ENCODE measurements at places on chromosomes 7 and 10.

- no peak for DNase-seq
These were observed 56.7 kb downstream of the GRK5 start for GRCh38 chr10:119263951-119264617.

DNA sequence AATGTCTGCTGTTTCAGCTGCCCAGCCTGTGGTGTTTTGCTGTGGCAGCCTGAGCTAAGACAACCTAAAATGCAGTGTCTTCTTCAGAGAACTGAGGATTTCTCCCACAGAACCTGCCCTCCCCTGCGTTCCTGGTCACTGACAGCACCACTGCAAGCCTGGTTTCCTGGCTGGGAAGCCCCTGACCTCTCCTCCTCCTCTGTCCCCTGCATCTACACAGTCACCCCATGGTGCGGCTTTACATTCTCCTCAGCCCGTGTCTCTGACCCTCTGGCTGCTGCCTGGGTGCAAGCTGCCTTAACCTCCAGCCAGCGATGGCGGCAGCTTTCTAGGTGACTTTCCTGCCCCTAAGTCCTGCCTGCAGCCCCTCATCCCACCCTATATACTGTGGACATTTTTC is 337.3 kb upstream of the ZNF32 start:
- DNase-seq, result no peak

- DNase-seq, result no peak
These were observed 20.3 kb upstream of the WNT8B start for GRCh38 chr10:100442548-100442947.

GRCh38 chr10:45035673-45036072 is 35.0 kb downstream of the ZNF22 start:
- no peak for DNase-seq

DNA sequence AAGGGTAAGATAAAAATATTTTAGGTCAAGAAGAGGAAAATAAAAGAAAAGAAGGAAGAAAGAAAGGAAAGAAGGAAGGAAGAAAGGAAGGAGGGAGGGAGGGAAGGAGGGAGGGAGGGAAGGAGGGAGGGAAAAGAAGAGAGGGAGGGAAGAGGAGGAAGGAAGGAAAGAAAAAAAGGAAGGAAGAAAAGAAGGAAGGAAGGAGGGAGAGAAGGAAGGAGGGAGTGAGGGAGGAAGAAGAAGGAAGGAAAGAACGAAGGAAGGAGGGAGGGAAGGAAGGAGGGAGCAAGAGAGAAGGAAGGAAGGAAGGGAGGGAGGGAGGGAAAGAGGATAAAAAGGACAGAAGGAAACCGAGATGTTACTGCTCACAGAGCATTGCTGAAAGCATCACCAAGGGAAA is 209.5 kb upstream of the PITRM1 start:
- no peak for DNase-seq

GRCh38 chr7:81155654-81156373 is 237.0 kb upstream of the SEMA3C start:
- no peak for DNase-seq

DNA sequence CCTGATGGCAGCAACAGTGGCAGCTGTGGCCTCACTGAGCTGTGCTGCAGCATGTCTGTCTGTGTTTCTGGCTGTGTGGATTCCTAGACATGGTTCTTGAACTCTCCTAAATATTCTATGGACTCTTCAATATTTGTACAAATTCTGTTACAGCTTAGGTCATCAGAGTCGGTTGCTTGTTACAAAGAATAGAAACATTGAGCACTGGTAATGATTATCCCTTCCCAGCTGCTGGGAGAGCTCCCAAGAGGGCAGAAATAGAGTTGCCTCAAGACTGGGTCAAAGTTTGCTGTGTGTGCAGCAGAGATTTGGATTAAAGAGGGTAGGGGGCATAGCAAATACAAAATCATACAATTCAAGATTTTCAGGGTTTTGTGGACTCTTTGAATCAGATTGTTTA is 337.1 kb upstream of the AKR1E2 start:
- no peak for DNase-seq

DNA sequence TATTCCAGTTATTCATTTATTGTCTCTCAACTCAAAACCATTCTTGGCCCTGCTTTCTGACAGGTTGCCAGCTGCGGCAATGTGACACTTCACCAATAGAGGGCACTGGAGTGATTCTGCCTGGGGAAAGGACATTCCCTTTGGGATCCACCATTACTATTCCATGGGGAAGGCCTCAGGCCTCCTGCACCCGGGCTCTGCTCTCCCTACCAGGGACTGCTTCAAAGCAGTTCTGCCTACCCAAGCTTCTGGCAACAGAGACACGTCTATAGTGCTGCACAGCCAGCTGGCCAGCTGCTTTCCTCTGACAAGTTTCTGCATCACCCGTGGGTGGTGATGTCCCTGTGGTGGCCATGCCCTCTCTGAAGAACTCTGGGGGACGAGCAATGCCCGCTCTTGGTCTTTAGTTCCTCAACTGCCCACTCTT is 163.8 kb downstream of the ELMO1 start:
- peak; percentile 24 for DNase-seq

DNA sequence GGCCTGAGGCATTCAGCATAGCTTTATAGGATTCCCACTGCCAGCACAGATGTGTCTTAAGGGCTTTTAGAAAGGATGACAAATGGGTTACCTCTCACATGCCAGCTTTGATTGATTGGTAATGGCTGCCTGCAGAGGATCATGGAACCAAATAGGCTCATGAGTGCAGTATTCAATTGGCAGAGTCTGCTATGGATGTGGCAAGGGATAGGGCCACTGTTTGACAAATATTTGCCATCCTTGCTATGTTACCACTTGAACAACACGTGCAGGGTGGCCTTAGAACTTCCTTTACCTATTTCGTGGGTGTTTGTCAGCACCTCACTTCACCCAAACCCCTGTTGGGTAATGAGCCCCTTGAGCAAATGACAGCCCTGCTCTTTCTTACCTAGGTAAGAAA is 139.2 kb downstream of the C10orf105 start:
- DNase-seq, result no peak

DNA sequence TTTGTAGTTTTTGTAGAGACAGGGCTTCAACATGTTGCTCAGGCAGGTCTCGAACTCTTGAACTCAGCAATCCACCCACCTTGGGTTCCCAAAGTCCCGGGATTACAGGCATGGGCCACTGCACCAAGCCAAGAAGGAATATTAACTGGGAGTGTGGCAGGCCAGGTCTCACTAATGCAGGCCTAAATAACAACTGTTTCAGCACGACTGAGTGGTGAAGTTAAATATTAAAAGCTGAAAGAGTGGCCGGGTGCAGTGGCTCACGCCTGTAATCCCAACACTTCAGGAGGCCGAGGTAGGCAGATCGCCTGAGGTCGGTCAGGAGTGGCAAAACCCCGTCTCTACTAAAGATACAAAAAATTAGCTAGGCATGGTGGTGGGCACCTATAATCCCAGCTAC is 21.1 kb downstream of the CHUK start:
- no peak for DNase-seq

GRCh38 chr10:50653758-50654157 is 30.0 kb upstream of the SGMS1 start:
- no peak for DNase-seq

- DNase-seq, result no peak
These were observed 8.8 kb upstream of the STEAP4 start for GRCh38 chr7:88315522-88315921.

DNA sequence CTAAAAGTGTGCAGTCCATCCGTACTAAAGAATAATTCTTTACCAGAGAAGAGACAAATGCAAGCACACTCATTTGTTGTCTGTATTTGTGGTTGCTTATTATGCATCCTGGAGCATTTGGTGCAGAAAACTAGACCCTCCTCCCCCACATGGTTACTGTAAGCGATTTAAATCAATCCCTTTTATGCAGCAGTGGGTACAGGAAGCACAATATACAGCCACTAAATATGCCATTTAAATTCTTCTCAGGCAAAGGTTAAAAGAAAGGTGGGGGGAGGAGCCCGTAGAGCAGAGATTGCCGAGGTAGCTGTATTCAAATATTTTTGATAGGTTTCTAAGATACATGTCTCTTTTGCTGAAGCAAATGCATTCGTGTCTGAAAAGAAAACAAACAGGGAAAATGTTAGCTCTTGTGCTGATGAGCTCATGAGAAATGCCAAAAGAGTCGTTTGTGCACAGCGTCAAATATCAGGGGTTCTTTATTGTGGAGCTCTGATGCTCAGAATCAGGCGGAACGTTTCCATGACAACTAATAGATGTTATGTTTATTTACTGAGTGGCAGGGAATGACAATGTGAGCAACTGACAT is 131.3 kb upstream of the NPVF start:
- DNase-seq, result no peak

DNA sequence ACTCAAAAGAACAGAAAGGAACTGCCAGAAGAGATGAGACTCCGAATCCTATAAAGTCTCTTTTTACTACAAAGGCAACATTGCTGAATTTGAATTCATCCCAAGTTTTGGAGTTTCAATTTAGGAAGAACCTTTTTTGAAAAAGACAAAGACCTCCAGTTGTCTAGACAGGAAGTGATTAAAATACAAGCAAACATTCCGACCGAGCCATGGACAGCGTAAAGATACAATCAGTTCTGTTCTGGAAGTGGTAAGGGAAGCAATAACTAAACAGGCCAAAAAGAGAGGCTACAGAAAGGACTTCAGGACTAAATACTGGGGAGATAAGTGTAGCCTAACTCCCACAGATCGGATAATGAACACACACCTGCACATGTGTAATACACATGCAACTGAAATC is 101.0 kb downstream of the SMURF1 start:
- DNase-seq, result no peak

- DNase-seq, result no peak
These were observed 1.3 kb downstream of the CLIP2 start for GRCh38 chr7:74290553-74290950.

DNA sequence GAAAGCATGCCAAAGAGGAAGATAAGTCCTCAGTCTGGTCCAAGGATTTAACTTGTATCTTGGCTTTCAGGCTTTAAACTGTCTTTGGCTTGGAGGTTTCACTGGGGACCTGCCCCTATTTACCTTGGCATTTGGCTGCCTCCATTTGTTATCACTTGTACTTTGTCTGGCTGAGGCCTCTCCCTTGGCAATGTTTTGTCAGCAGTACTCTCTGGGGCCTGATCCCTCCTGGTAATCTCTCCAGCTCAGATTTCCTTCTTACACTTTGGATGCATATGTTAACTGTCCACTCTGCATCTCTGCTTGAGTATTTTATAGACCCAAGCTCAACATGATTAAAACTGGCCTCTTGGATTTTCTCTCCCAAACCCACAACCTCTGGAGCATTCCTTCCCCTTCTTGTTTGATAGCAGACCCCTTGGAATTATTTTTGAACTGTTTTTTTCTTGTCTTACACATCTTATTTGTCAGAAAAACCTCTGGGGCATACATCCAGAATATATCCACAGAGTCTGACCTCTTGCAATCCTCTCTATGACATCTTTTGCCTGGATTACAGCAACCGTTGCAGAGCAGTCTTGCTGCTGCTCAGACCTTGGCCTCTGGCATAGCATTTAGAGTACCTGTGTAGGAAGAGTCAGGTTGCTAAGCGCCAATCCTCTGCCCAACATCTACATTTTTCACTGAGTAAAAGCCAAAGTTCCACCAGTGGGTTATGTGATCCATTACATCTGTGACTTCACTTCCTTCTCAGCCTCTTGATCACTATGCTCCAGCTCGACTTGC is 35.2 kb downstream of the ZNF487 start:
- no peak for DNase-seq

GRCh38 chr10:80729896-80730295 is 192.2 kb downstream of the SH2D4B start:
- no peak for DNase-seq

DNA sequence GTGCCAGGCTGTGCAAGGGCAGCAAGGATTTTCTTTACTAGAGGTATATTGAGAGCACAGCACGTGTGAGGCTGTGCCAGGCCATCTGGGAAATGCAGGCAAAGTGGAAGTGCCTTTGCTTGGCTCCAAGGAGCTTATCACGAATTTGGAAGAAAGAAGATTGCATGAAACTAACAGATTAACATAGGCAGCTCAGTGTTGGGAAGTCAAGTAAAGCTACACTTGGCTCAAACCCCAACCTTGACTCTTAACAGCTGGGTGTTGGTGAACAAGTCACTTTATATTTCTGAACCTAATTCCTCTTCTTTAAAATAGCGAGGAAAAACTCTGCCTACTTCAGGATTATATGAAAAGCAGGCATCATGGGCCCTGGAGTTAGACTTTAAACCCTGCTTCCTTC is 105.2 kb downstream of the PLCE1 start:
- DNase-seq, result no peak

DNA sequence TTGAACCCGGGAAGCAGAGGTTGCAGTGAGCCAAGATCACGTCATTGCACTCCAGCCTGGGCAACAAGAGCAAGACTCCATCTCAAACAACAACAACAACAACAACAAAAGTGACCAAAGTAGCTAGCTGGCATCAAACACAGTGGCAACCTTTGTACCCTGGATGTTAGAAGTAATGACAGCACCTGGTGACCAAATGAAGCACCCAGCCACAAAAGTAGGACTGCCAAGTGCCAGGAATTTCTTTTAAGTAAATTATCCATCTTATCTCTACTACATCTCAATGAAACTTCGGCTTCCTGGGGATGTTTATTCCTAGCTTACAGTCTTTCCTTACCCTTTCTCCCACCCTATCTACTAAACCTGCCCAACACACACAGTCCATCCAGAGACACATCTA is 18.8 kb downstream of the SRPK2 start:
- DNase-seq, result no peak

DNA sequence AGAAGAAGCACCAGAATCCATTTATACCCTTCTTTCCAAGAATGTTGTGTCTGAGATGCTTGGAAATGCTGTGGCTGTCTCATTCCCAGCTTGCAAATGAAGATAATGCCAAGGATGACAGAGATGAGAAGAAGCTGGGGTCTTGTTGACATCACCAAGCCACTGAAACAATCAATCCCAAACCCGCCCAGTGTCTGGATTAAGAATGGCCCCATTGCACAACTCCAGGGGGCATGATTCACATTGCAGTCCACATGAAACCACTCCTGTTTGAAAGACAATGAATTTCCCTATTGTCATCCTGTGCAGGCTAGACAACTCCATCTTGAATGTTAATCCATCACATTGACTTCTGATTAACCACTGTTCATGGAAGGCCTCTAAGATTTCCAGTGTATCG is 28.6 kb downstream of the SORBS1 start:
- no peak for DNase-seq

- no peak for DNase-seq
These were observed 33.0 kb downstream of the RASGEF1A start for GRCh38 chr10:43233601-43234430.

DNA sequence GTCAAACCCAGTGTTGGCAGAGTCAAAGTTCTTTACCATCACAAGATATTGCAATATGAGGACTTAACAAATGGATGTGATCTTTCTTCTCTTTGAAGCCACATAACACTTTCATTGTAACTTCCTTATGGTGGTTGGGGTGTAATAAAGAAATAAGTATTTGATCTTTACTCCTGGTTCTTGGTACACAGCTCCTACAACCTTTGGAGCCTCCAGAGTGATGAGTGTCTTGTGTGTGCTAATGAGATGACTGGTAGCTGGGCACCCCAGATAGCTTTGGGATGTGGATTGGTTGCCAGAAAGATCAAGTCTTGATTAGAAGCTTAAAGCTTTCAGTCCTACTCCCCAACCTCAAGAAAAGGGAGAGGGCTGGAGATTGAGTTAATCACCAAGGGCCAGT is 31.1 kb upstream of the YAE1 start:
- no peak for DNase-seq

- no peak for DNase-seq
These were observed 388.2 kb upstream of the AKR1E2 start for GRCh38 chr10:4437791-4438190.
